ENCODE measurements at places on chromosomes 11 and 22.
A peak's percentile ranks its signal among the peaks of the same experiment; 100 is the strongest.

DNA sequence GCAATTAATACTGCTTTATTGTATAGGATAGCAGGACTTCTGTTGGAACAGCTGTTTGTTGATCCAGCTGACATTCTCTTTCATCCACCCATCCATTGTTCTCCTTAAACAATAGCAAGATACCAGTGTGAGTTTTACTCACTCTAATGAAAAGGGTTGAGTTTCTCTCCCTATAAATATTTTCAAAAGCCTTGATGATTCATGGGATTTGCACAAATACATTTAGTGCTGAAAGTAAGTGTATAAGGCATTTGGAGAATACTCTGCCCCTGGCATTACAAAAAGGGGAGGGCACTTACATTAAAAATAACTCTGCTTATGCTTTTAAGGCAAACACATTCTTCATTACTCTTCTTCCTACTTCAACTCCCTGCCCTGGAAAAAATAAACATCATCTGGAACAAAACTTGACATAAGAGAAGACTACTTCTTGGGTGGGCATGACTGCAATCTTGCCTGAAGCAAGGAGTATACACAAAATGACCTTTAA, 634.9 kb downstream of the METTL15 start:
- no peak for DNase-seq

- no peak for DNase-seq
Measured at GRCh38 chr11:119320776-119321524, 4.0 kb upstream of the MCAM start.

GRCh38 chr11:110434952-110435779, 5.4 kb downstream of the FDX1 start:
- peak; percentile 11 for DNase-seq

DNA sequence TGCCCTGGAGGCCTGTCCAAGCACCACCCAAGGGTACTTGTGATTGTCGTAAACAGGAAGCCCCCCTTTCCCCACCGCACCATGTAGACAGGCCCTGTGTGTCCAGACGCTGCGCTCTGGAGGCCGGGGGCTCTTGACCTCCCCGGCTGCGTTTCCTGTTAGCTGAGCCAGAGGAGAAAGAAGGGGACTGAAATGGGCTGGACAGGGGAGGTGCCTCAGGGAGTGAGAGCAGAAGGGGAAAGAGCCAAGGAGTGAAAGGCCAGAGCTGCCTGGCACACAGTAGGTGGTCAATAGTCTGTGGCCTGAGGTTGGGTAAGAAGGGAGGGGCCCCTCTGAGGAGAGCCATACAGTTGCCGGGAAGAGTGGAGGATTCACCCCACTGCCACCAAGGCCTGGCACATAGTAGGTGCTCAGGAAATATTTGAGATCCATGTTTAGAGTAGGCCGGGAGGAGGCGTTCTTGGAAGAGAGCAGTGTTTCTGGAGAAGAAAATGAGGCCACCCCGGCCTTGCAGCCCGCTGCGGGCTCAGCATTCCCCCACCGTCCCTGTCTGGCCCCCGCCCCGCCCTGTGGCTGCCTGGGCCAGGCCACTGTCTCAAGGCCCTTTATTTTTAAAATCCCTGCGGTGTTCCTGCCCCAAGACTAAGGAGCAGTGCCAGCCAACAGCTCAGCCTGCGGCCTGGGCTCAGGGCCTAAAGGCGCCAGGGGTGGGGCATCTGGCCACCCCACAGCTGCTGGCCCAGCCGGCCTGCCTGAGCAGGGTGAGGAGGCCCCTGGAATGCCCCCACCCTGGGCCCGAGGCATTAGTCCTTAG, 13.6 kb upstream of the CDC42EP1 start:
- no peak for DNase-seq

DNA sequence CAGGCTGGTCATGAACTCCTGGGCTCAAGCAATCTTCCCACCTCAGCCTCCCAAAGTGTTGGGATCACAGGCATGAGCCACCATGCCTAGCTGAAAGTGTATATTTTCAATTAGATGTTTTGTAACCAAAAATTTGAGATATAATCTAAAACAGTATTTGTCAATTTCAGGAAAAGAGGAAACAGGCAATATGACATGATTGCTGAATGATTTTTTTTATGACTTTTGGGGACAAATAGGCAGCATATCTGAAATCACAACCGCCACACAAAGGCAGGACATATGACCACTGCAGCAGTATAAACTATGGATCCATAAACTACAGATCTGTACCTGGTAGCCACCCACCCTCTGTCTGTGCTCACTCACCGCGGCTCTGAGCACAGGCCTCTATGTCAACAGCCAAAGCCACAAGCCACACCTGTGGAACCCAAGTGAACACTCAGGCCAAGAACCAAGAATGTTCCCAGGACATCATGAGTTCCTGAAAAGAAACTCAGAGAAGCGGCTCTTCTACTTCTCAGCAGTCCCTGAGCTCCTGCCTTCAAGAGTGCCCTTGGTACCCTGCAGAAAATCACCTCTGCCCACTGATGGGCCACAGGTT, 22.5 kb downstream of the PISD start:
- no peak for DNase-seq

DNA sequence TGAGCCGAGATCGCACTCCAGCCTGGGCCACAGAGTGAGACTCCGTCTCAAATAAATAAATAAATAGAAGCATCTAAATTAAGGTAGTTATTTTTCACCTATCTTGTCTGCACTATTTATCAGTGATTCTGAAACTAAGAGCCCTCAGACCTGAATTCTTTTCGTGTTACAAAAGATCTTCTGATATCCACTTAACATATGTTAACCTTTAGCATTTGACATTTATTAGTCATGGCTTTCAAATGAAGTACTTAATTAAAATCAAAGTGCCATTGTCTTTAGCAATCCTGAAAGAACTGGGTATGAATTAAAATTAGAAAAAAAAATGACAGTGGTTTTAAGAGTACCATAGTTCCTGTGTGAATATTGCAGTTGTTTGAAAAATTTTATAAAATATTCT, 99.1 kb upstream of the TIMP3 start:
- DNase-seq = no peak
